ENCODE measurements at places on chromosomes 2 and 18.

DNA sequence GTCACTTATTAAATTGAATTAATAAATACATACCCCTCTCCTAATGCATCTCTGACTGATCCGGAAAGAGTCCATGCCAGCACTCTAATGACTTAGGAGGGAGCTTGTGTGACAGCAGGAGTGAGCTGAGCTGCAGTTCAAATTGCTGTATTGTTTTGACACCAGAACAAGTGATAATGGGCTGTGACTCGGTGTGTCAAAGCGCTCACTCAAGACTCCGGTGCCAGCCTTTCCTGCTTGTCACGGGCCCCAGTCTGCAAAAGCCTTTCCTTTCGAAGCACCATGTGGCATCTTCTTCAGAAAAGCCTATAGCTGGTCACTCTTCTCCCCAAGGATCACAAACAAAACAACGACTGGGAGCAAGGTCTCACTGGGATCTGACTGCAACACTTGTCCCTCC, 43.3 kb downstream of the SATB2 start:
- no peak for DNase-seq

DNA sequence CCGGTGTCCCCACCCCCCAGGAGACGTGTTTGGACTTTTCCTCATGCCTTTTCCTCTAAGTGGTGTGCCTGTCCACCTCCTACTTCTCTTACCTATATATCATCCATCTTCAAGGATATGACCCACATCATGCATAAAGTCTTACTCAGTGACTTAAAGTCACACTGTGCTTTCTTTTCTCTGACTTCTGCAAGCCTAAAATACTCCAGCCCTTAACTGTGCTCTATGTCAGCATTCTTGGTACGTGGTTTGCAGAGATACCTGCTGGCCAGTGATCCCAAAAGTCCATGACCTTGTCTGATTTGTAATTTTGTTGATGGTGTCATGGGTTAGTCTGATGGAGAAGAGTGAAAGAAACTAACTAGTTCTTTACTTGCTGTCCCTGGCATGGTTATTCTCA, 393.6 kb upstream of the NRP2 start:
- DNase-seq = no peak

DNA sequence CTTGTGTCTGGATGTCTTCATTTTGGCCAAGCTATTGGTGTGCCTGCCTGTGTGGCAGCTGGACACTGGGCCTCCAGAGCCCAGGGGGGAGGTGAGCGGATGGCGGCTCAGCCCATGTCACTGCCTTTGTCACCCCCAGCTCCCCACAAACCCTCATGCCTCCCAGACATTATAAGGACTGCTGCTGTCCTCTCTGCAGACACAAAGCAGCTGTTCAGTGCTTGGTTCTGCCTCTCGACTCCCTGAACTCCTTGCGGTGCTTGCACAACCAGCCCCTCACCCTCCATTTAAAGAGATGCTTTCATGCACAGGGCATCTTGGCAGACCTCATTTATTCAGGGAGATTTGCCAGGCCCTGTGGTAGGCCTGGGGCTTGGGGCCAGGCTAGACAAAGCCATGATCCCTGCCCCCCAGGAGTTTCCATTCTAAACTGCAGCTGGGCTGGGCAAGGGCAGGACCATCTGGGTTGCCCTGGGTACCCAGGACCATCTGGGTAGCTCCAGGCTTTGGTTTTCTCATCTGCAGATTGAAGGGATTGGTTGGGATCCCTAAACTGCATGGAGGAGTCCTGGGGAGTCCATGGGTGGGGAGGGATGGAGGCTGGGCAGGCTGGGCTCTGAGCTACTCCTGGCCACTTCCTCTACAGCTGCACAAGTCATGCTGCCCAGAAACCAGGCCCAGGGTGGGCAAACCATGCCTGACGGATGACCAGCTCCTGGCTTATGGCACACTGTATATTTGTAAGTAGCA, 168.5 kb downstream of the CELF4 start:
- DNase-seq = no peak

DNA sequence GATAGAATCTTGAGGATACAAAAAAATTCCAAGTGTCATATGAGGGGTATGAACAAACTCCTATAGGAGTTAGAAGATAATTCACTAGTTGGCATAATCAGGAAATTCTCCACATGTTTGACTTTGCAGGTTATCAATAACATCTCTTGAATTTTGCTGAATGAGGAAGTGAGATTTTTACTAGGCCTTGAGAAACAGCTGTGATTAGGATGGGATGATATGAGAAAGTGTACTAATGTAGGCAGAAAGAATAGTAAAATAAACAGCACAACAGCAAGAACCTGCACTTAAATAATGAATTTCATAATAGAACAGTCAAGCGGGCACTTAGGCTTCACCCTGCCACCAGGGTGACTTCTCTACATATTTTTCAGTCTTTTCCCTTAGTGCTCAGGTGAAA, 570.8 kb upstream of the CRIM1 start:
- DNase-seq = no peak

DNA sequence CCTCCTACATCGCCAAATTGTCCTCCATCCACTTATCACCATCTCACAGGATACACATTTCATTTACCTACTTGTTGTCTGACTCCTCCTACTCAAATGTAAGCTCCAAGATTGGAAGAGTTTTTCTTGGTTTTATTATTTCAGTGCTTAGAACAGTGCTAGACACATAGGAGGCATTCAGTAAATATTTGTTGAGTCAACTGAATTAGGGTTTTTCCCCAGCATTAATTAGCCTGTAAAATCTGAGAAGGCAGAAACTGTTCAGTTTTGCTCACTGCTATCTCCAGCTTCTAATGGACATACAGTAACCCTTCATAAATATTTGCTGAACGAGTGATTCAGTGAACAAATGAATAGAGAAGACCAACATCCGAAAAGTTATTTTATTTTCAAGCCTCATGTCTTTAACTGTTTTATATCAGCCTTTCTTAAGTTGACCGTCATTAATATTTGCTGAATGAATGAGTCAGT, 800 bp downstream of the TTC21B start:
- DNase-seq = no peak

- no peak for DNase-seq
These were observed 1.9 kb downstream of the GLB1L start for GRCh38 chr2:219243291-219243761.

GRCh38 chr2:104976603-104977120, 61.2 kb upstream of the MRPS9 start:
- no peak for DNase-seq

GRCh38 chr2:67057901-67058703, 339.0 kb upstream of the ETAA1 start:
- no peak for DNase-seq

GRCh38 chr2:72993933-72994280, 76.6 kb downstream of the EMX1 start:
- no peak for DNase-seq

- DNase-seq = no peak
These were observed 18.6 kb downstream of the UNC80 start for GRCh38 chr2:209790066-209790728.

DNA sequence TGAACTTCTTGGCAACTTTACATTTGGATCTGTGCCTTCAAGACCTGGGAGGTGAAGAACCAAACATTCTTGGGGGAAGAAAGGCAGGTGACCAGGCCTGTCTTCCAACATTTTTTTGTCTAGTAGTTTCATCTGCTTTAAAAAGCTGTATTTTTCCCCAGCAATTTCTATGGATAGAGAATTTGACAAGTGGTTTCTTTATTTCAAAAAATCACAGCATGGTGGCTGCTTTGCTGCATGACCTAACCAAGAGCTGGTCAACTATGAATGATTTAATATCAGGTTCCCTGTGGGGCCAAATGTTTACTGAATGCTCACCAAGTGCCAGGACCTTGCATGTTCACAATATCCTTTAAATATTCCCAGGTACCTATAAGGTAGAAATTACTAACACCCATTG, 19.1 kb downstream of the LRP2 start:
- DNase-seq = no peak

- no peak for DNase-seq
These were observed 377.8 kb downstream of the LNPK start for GRCh38 chr2:175624211-175624761.

- DNase-seq = no peak
These were observed 31.0 kb downstream of the CCDC68 start for GRCh38 chr18:54928236-54928635.

GRCh38 chr2:221426929-221427328, 145.2 kb downstream of the EPHA4 start:
- no peak for DNase-seq

- DNase-seq = no peak
These were observed 198.2 kb upstream of the COPS8 start for GRCh38 chr2:236887531-236887930.
